ENCODE measurements at places on chromosomes 16 and 17. TPM values are rescaled to one million over a fixed set of nuclear protein-coding genes. Genes with fewer than 3 reads are reported as not detected.

DNA sequence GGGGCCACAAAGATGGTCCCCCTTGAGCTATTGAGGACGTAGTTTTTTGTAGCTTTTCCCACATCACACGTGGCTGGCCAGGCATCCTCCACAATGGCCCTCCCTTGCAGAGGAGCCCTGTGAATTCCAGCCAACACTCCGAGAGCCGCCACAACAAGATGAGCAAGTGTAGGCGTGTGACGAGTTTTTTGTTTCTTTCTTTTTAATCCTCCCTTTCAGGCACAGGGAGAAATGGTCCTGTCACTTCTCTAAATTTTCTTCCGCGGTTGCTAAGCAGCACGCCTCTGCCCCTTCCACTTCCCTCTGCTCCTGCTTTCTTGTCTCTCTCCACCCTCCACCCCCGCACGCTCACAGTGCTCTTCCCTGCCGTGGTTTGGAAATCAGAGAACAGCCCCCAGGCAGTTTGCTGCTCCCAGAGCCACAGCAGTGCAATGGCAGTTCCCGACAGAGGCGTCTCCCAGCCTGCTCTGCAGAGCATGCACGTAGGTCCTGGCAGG, 68.0 kb upstream of the MRTFB start:
- H3K27me3 ChIP-seq, result no peaks in the 10 kb centered on the region
- H3K4me3 ChIP-seq, result peak overlapping the region; percentile 25
- H3K36me3 ChIP-seq, result no peaks in the 10 kb centered on the region
- peak; percentile 83 for DNase-seq

Gene CHRNE
- not detected for total RNA-seq

GRCh38 chr16:82083710-82084353, 48.8 kb downstream of the HSD17B2 start:
- no peak overlapping the region for H3K27ac ChIP-seq
- no peak overlapping the region for H3K4me3 ChIP-seq
- peaks cover 6% of the 10 kb centered on the region for H3K4me1 ChIP-seq
- H3K27me3 ChIP-seq, result no peaks in the 10 kb centered on the region
- H3K36me3 ChIP-seq, result no peaks in the 10 kb centered on the region

- no peak overlapping the region for H3K4me3 ChIP-seq
- DNase-seq, result no peak
- H3K27me3 ChIP-seq, result no peaks in the 10 kb centered on the region
- peaks cover 17% of the 10 kb centered on the region for H3K4me1 ChIP-seq
- no peaks in the 10 kb centered on the region for H3K36me3 ChIP-seq
Measured at GRCh38 chr17:80716986-80717719, 172.5 kb downstream of the RPTOR start.

DNA sequence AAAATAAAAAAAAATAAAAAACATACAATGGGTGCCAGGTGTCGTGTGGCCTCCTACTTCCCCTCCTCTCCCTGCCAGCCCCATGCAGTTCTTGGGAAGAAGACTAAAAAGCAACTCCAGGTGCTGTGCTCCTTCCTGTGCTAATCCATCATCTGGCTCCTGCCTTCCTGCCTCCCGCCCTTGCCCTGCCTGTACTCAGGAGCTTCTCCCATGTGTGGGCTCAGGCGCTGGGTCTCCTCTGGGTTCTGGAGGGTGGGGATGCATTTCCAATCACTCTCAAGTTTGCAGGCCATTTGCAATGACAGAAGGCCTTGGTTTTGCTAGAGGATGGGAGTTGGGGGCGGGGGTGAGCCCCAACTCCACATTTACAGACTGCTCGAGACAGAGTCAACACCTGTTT, 122.9 kb downstream of the SDK2 start:
- H3K4me1 ChIP-seq, result no peaks in the 10 kb centered on the region
- no peaks in the 10 kb centered on the region for H3K27me3 ChIP-seq
- H3K36me3 ChIP-seq, result no peaks in the 10 kb centered on the region
- no peak overlapping the region for H3K27ac ChIP-seq

- H3K4me1 ChIP-seq, result peaks cover 8% of the 10 kb centered on the region
- no peaks in the 10 kb centered on the region for H3K27me3 ChIP-seq
- no peaks in the 10 kb centered on the region for H3K36me3 ChIP-seq
- H3K4me3 ChIP-seq, result no peak within 1 kb of the TSS
Measured at GRCh38 chr17:5078106-5079028, at the start of gene ZFP3. ZFP3 (plus strand) TSS chr17:5078467; CDS start chr17:5091505, 13,038 bp downstream.

DNA sequence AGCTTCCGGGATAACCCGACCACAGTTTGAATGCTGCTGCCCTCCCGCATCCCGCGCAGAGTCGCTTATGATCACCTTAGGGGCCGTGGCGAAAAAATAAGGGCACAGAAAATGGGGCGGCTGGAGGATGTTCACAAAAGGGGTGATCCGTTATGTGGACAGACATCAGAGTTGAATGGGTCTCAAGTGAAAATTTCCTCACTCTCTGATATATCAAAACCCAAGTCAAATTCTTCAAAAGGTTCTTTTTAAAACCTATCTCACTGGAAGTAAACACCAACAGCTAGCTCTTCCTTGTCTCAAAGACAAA, 400 bp upstream of the CEP112 start:
- H3K27ac ChIP-seq, result no peak overlapping the region
- no peaks in the 10 kb centered on the region for H3K27me3 ChIP-seq
- peaks cover 15% of the 10 kb centered on the region for H3K4me1 ChIP-seq
- H3K4me3 ChIP-seq, result peak overlapping the region; percentile 64

GRCh38 chr17:28339431-28339830, 3.9 kb downstream of the TNFAIP1 start:
- H3K4me3 ChIP-seq, result no peak overlapping the region
- H3K27me3 ChIP-seq, result no peaks in the 10 kb centered on the region
- no peak for DNase-seq
- H3K27ac ChIP-seq, result no peak overlapping the region

Gene GDPD3
- 0.12 TPM for total RNA-seq

GRCh38 chr17:72624652-72625051, 467.8 kb downstream of the SLC39A11 start:
- H3K4me3 ChIP-seq, result no peak overlapping the region
- DNase-seq, result no peak
- no peaks in the 10 kb centered on the region for H3K27me3 ChIP-seq
- H3K4me1 ChIP-seq, result peaks cover 7% of the 10 kb centered on the region
- H3K36me3 ChIP-seq, result no peaks in the 10 kb centered on the region

Gene RNF222
- total RNA-seq, result not detected

- no peaks in the 10 kb centered on the region for H3K4me1 ChIP-seq
- no peak for DNase-seq
- no peak overlapping the region for H3K4me3 ChIP-seq
- H3K27ac ChIP-seq, result no peak overlapping the region
Measured at GRCh38 chr17:48503747-48504146, 27.1 kb downstream of the HOXB1 start.

DNA sequence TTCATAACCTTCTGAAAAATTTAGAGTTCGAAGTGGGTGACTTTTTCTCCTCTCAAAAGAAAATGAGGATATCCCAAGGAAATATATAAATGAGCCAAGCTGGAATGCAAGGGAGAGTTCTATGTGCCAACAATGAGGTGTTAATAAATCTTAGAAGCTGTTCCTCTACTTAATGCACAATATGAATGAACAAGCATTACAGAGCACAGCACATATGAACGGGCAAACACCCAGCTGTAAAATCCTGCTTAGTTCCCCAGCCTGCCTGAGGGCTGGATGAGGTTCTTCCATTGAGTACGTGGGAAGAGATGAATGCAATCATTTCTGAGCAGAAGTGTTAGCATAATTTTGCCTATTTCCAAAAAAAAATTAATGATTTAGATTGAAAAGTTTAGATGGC, 58.1 kb downstream of the WDR59 start:
- no peaks in the 10 kb centered on the region for H3K4me1 ChIP-seq
- no peak overlapping the region for H3K4me3 ChIP-seq
- H3K36me3 ChIP-seq, result peaks cover 5% of the 10 kb centered on the region
- H3K27me3 ChIP-seq, result no peaks in the 10 kb centered on the region
- DNase-seq, result no peak

GRCh38 chr16:52364500-52364899, 182.4 kb downstream of the TOX3 start:
- DNase-seq, result no peak
- no peak overlapping the region for H3K4me3 ChIP-seq
- H3K27ac ChIP-seq, result no peak overlapping the region
- H3K36me3 ChIP-seq, result no peaks in the 10 kb centered on the region

- no peak overlapping the region for H3K4me3 ChIP-seq
- H3K4me1 ChIP-seq, result peaks cover 21% of the 10 kb centered on the region
- H3K27me3 ChIP-seq, result no peaks in the 10 kb centered on the region
- no peaks in the 10 kb centered on the region for H3K36me3 ChIP-seq
- H3K27ac ChIP-seq, result no peak overlapping the region
Measured at GRCh38 chr17:32123782-32124181, 18.5 kb upstream of the RHOT1 start.

Gene MEIOC
- total RNA-seq, result 15.1 TPM

DNA sequence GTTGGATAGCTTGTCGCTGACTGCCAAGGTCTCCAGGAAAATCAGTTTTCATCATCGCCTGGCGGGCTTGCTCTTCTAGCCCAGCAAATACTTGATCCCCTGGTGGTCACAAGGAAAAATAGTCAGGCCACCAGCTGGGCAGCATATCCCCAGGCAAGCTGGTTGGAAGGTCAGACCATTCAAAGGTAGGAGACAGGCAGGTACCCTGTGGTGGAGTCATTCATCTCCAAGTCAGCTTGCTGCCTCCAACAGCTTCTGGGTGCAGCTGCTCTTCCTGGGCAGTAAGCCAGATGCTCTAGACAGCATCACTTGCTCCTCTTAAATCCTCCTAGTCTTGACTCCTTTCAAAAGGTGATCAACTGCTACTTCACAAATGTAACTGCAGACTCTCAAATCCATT, 16.0 kb downstream of the ZNF821 start:
- H3K4me3 ChIP-seq, result no peak overlapping the region
- no peaks in the 10 kb centered on the region for H3K36me3 ChIP-seq
- no peak for DNase-seq
- H3K27ac ChIP-seq, result no peak overlapping the region

DNA sequence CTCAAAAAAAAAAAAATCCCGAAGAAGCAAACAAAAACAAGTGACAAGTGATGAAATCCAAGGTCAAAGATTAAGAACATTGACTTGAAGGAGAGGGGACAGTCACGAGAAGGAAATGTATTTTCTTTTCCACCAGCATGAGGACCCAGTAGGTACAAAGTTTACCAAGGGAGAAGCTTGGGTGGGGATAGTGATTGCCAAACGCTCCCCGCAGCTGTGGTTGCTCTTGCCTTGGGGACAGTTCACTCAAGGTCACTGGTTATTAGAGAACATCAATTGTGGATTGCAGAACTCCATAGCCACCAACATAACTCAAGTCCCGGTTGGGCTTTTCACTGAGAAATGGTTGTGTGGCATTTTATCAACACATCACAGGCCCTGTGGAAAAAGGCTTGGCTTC, 27.0 kb downstream of the RSL1D1 start:
- H3K4me1 ChIP-seq, result no peaks in the 10 kb centered on the region
- DNase-seq, result no peak
- H3K4me3 ChIP-seq, result no peak overlapping the region

Gene LRRC37A
- 5.4 TPM for total RNA-seq

DNA sequence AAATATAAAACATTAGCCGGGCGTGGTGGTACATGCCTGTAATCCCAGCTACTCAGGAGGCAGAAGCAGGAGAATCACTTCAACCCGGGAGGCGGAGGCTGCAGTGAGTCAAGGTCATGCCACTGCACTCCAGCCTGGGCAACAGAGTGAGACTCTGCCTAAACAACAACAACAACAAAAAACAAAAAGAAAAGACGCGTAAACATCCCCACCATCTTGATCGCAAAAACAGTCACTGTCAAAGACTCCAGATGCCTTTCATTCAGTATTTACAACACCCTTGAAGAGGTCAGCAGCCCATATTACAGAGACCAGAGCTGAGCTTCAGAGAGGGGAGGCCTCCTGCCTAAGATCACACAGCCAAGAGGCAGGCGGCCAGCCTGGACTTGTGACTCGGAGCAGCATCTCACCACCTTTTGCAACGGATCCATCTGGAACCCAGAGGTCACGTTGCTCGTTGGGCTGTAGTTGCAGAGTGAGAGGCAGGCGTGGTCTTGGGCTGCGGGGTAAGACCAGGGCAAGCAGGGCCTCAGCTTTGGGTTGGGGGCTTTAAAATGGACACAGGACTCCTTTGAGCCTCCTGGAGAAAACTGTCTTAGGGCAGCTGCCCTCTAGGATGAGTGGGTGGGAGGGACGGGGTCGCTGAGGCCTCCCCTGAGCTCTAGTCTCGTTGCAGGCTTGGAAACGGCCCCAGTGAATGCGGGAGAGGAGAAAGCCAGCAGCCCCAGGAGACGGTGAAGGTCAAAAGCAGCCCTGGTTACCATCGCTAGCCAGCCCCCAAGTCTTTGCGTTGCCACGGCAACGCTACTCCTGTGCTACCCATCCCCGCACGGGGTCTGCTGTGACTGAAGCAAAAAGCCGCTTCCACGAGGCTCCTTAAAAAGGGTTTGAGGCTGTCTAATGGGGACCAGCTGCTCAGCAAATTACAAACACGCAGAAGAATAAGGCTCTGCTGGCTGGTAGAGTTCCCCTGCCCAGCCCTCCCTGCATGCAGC, 26.1 kb downstream of the LGALS3BP start:
- H3K4me3 ChIP-seq, result no peak overlapping the region
- H3K36me3 ChIP-seq, result no peaks in the 10 kb centered on the region
- H3K27me3 ChIP-seq, result no peaks in the 10 kb centered on the region
- H3K4me1 ChIP-seq, result peaks cover 4% of the 10 kb centered on the region

- H3K36me3 ChIP-seq, result no peaks in the 10 kb centered on the region
- peaks cover 15% of the 10 kb centered on the region for H3K27me3 ChIP-seq
Measured at GRCh38 chr17:45370949-45371413, 54.2 kb upstream of the MAP3K14 start.

DNA sequence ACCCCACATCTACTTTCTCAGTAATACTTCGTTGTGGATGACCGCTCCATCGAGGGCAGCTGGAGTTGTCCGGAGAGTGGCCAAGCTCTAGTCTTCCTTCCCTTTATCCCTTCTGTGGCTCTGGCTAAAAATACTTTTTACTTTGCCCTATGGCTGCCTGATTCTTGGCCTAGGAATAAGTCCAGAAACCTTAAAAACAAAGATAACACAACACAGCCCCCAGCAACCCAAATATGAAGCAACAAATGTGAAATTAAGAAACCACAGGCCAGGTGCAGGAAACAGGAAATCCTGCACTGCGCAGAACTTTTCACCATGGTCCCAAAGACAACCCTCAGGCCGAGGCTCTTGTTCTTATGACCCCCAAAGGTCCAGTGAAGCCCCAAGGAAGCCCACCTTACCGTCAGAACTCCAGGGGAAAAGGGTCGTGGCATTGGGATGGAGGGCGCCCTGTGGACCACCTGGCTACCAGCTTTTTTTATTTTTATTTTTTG, 26.0 kb downstream of the TK2 start:
- no peak overlapping the region for H3K4me3 ChIP-seq
- no peaks in the 10 kb centered on the region for H3K36me3 ChIP-seq
- no peaks in the 10 kb centered on the region for H3K27me3 ChIP-seq
- no peak overlapping the region for H3K27ac ChIP-seq
- no peak for DNase-seq
- no peaks in the 10 kb centered on the region for H3K4me1 ChIP-seq

Gene MEFV
- not detected for total RNA-seq

Gene SLC16A5
- total RNA-seq, result 3.4 TPM

Gene ALOX12
- total RNA-seq, result 0.21 TPM

GRCh38 chr17:10042589-10043244, 137.6 kb upstream of the RCVRN start:
- DNase-seq, result no peak
- H3K36me3 ChIP-seq, result no peaks in the 10 kb centered on the region
- no peaks in the 10 kb centered on the region for H3K4me1 ChIP-seq
- no peaks in the 10 kb centered on the region for H3K27me3 ChIP-seq
- no peak overlapping the region for H3K4me3 ChIP-seq

Gene SLFN11
- total RNA-seq, result 0.02 TPM

Gene KCNJ18
- total RNA-seq, result not detected

Gene GAST
- total RNA-seq, result not detected

- H3K4me3 ChIP-seq, result no peak overlapping the region
- no peaks in the 10 kb centered on the region for H3K4me1 ChIP-seq
- H3K27ac ChIP-seq, result no peak overlapping the region
- DNase-seq, result no peak
Measured at GRCh38 chr17:70517816-70518215, 348.5 kb downstream of the KCNJ2 start.

GRCh38 chr17:71790791-71791190, 330.0 kb upstream of the SOX9 start:
- H3K27ac ChIP-seq, result no peak overlapping the region
- H3K36me3 ChIP-seq, result no peaks in the 10 kb centered on the region
- H3K4me1 ChIP-seq, result no peaks in the 10 kb centered on the region
- no peaks in the 10 kb centered on the region for H3K27me3 ChIP-seq

Measured in neural progenitor cell (in vitro differentiated cells).